Fibroblast of lung (primary cell): ENCODE measurements at places on chromosomes 16 and 17. TPM values are rescaled to one million over a fixed set of nuclear protein-coding genes. Genes with fewer than 3 reads are reported as not detected.

- DNase-seq = no peak
Observed at GRCh38 chr16:29198231-29198630, 208.3 kb downstream of the NPIPB11 start.

- peak; percentile 65 for DNase-seq
Observed at GRCh38 chr17:18257982-18258355, 569 bp downstream of the FLII start.

Gene SLFN14
- not detected in 2 replicates for total RNA-seq

Gene TMEM88
- total RNA-seq = 0.17 TPM in 1 of 2 replicates, not detected in the other

- DNase-seq = no peak
Observed at GRCh38 chr16:69724981-69725479, 1.3 kb downstream of the NQO1 start.

- no peak for DNase-seq
Observed at GRCh38 chr17:55518510-55518909, 7.3 kb upstream of the SMIM36 start.

Gene CACNG4
- not detected in 2 replicates for total RNA-seq

- peak; percentile 82 for DNase-seq
Observed at GRCh38 chr17:49260011-49260816, 29.6 kb upstream of the PHOSPHO1 start.

DNA sequence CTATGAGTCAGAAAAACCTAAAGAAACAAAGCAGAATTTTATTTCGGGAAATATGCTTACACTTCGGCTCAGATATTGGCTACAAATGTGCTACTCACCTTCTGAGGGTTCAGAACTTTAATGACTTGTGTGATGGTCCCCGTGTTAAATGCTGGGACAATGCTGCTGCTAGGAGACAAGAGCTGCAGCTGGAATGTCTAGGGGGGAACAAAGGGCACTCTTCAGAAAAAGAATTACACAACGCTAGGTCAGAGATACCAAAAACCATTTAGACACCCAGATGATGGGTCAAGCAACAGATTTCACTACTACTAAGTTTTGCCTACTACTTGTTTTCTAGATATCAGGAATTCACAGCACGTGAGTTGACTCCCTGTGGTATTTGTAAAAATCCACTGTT lies 10.0 kb upstream of the PHLPP2 start:
- DNase-seq = no peak

DNA sequence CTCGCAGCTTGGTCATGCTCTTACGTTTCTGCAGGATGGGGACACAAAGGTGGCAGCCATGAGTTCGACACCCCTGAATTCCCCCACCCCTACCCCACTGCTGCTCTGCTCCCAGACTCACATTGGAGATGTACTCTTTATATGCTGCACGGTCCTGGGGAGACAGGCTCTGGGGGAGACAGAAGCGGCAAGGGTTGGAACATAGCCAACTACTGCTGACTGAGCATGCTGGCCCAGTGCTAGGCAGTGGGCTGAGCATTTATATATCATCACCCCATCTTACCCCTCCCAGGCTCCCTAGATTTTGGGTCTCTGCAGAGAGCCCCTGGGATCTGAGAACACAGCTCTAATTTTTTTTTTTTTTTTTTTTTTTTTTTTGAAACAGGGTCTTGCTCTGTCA lies 8.1 kb upstream of the ATXN7L3 start:
- no peak for DNase-seq

Gene MYH2
- total RNA-seq = not detected in 2 replicates

GRCh38 chr17:7240375-7240774 lies 1.1 kb upstream of the PHF23 start:
- no peak for DNase-seq

DNA sequence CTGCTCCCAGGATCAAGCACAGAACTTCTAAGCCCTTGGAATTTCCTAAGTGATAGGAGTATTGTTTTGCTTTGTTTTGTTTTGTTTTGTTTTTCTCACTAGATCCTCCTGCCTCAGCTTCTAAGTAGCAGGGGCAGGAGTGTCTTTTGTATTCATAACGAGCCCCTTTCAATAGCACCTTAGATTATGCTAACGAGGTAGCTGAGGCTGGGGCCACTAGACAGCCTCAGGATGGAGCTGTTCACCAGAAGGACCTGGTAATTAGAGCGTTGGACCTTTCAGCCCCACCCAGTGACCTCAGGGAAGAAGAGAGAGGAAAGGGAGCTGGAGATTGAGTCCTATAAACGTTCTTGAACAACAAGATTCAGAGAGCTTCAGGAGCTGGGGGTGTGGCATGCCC lies 43.6 kb downstream of the IKZF3 start:
- DNase-seq = no peak

Gene SULT1A4
- total RNA-seq = 1.5 and 2.1 TPM in 2 replicates

- no peak for DNase-seq
Observed at GRCh38 chr16:81861503-81861902, 82.4 kb downstream of the PLCG2 start.

DNA sequence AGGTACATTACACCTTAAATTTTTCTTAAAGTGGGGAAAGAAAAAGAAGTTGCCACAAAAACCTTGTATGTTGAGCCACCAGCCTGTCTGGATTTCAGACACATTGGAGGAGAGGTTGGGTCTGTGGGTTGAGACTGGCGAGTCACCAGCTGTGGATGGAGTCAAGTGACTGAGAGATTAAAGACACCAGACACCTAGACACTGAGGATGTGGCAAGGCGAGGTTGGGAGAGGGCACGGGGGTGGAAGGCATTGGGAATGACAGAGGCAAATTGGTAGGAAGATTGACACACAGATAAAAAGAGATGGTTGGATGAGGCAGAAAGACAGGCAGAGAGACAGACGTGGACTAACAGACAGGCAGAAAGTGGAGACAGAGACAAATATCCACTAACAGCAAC lies 49.6 kb downstream of the KCNJ12 start:
- no peak for DNase-seq

Gene NOG
- total RNA-seq = 0.51 and 0.99 TPM in 2 replicates

GRCh38 chr17:17865035-17865434 lies 28.2 kb upstream of the SREBF1 start:
- no peak for DNase-seq

Gene COX6A2
- not detected in 2 replicates for total RNA-seq

- no peak for DNase-seq
Observed at GRCh38 chr16:21565861-21566669, 33.3 kb upstream of the METTL9 start.

GRCh38 chr16:67026570-67026969 lies 2.4 kb upstream of the CBFB start:
- no peak for DNase-seq

GRCh38 chr16:53081032-53081424 lies 26.2 kb downstream of the CHD9 start:
- no peak for DNase-seq

- DNase-seq = no peak
Observed at GRCh38 chr17:78517421-78517820, 59.8 kb downstream of the DNAH17 start.

DNA sequence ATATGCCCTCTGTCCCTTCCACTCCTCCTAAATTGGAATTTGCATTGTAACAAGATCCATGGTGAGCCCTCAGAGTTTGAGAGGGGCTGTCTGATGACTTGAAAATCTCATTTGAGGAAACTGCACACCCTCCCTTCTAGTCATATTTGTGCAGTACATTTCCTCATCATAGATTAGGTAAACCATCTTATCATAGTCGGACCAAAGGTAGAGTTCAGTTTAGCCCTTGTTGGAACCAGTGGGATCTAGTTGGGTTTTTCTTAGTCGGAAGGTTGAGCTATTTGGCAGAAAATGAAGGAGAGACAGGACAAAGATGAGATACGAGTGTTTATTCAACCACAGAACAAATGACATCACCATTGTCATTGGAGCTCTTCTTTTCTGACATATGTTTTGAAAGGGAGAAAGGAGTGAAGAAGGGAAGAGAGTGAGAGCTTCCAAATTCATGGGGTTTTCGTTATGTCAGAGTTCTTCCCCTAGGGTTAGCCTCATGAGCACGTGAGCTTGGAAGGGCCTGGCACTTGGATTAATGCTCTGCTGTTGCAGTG lies 15.8 kb upstream of the KRT20 start:
- DNase-seq = no peak

- DNase-seq = no peak
Observed at GRCh38 chr17:30571921-30572320, 94.7 kb downstream of the GOSR1 start.

Gene KRT20
- not detected in 2 replicates for total RNA-seq

DNA sequence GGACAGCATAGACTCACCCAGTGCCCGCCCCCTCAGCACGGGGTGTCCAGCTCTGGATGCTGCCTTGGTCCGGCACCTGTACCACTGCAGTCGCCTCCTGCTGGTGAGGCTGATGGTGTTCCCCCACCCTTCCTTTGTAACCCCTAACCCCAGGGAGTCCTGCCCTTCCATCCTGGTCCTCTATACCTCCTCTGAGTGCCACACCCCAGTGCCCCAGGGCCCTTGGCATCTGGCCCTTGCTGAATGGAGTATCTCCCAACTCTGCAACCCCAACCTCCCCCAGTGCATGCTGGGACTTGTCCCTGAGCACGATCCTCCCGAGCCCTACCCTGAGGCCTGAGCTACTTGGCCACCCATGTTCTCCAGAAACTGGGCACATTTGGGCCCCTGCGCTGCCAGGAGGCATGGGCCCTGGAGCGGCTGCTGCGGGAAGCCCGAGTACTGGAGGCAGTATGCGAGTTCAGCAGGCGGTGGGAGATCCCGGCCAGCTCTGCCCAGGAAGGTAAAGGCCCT lies 15.8 kb downstream of the RIPOR1 start:
- no peak for DNase-seq

Gene NOD2
- 0.26 and 0.50 TPM in 2 replicates for total RNA-seq

- DNase-seq = no peak
Observed at GRCh38 chr16:1744338-1744840, 27.0 kb downstream of the NME3 start.

DNA sequence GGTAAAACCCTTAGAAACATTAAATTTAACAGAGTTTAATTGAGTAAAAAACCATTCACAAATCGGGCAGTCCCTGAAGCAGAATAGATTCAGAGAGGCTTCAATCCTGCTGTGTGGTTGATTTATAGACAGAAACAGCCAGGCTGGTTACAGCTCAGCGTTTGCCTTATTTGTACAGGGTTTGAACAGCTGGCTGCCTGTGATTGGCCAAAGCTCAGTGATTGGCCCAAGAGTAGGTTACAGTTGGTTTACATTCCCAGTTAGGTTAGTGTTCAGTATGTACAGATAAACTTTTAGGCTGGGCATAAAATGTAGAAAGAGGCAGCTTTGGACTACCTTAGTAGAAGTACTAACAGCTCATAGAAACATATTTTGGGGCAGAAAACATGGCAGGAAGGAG lies 210.4 kb upstream of the ELAC2 start:
- no peak for DNase-seq

DNA sequence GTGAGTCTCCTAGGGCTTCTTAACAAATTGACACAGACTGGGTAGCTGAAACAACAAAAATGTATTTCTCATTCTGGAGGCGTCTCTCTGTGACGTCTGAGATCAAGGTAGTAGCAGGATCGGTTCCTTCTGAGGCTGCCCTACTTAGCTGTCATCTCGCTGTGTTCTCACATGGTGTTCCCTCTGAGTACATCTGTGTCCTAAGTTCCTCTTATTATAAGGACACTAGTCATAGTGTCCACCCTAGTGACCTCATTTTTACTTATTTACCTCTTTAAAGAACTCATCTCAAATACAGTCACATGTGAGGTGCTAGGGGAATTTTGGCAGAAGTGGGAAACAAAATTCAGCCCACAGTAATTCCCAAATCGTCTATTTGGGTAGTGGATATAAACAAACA lies 529.1 kb downstream of the NPIPA7 start:
- no peak for DNase-seq
